ENCODE measurements at places on chromosomes 2 and 18. TPM values are rescaled to one million over a fixed set of nuclear protein-coding genes. Genes with fewer than 3 reads are reported as not detected.

The AAK1 gene
- polyA plus RNA-seq: 18.9 TPM

The FBXO48 gene
- 1.7 TPM for polyA plus RNA-seq

The FTCDNL1 gene
- polyA plus RNA-seq: 1.2 TPM

The EHD3 gene
- 49.4 TPM for polyA plus RNA-seq

The REG3G gene
- polyA plus RNA-seq: not detected

The APLF gene
- 4.1 TPM for polyA plus RNA-seq

The KIF5C gene
- polyA plus RNA-seq: 4.9 TPM

The ABHD1 gene
- polyA plus RNA-seq: 1.3 TPM

The PLEK gene
- polyA plus RNA-seq: 6.9 TPM

The BIRC6 gene
- polyA plus RNA-seq: 84.6 TPM

The MAP3K19 gene
- polyA plus RNA-seq: 0.36 TPM

The CXCR2 gene
- polyA plus RNA-seq: 0.28 TPM

The TUBB8B gene
- polyA plus RNA-seq: 0.64 TPM

Data from right renal cortex interstitium (tissue), 3 donors.